Motor neuron (in vitro differentiated cells): ENCODE measurements at places on chromosomes 2 and 18. TPM values are rescaled to one million over a fixed set of nuclear protein-coding genes. Genes with fewer than 3 reads are reported as not detected.

The IL1RL2 gene
- total RNA-seq = 0.58 TPM in 1 of 2 replicates, not detected in the other

The RABL2A gene
- 25.5 and 31.8 TPM in 2 replicates for total RNA-seq

The PPP1CB gene
- total RNA-seq = 135 and 140 TPM in 2 replicates

The CXCR2 gene
- 0.17 and 0.23 TPM in 2 replicates for total RNA-seq

The CENPO gene
- 5.6 and 7.1 TPM in 2 replicates for total RNA-seq

The LRRC30 gene
- 0.43 TPM in 1 of 2 replicates, not detected in the other for total RNA-seq

The KCNS3 gene
- total RNA-seq = 0.58 TPM in 1 of 2 replicates, not detected in the other

The DNAJC5G gene
- total RNA-seq = not detected in 2 replicates

The FRZB gene
- total RNA-seq = 2.5 and 2.9 TPM in 2 replicates

The MARS2 gene
- total RNA-seq = 8.1 and 10.3 TPM in 2 replicates

The UGT1A8 gene
- not detected in 2 replicates for total RNA-seq

The BOLL gene
- total RNA-seq = 0.15 and 0.32 TPM in 2 replicates

- ATAC-seq = peak; percentile 29
Measured at GRCh38 chr2:4914551-4914950, 777.6 kb upstream of the SOX11 start.

GRCh38 chr2:142165790-142166189 is 35.0 kb upstream of the LRP1B start:
- peak; percentile 39 for ATAC-seq

DNA sequence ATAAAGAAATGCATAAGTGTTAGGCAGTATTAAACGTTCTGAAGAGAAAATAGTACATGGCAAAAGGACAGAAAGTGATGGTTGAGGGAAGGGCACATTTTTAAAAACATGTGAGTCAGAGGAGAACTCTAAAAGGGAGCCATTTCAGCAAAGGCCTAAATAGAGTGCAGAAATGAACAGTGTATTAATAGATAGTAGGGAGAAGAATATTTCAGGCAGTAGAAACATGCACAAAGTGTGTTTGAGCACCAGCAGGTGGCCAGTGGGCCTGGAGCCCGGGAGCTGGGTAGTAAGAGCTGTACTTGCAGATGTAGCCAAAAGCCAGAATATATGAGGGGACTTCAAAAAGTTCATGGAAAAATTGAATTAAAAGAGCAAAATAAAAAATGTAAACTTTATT is 288.1 kb upstream of the FIGN start:
- ATAC-seq = no peak

GRCh38 chr2:230865766-230866755 is 1.3 kb downstream of the ITM2C start:
- ATAC-seq = no peak

DNA sequence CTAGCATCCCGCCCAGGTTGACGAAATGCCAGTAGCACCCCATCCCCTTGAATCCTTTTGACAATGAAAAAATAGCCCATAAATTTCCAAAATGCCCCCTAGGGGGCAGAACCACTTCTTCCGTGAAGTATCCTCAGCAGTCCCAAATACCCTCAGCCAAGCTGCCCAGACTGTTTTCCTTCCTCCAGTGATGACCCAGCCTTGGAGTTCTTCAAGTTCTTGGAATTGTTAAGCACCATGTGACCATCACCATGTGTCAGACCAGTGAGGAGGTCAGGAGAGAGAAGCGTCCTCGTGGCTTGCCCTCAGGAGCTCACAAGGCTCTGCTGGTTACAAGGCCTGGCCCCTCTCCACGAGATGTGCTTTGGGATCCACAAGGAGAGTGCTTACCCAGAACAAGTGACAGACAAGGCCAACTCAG is 1.4 kb upstream of the SLC23A3 start:
- ATAC-seq = peak; percentile 75

DNA sequence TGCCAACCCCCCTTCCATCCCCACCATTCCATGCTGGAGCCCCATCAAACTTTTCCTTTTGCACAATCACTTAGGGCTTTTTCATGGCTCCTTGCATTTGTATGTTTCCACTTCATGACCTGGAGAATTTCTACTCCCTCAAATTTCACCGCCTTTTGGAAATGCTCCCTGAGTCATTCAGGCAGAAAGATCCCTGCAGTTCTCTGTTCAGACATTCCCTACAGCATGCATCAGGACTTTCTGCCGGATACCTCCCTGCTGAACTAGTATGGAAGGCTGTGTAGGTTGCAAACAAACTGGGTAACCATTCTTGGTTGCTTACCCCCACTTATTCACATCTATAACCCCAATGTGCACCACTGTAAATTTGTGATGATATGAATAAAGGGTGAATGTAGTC is 389.6 kb upstream of the CELF4 start:
- no peak for ATAC-seq

GRCh38 chr2:47344890-47345589 is 57.9 kb upstream of the MSH2 start:
- ATAC-seq = peak; percentile 100

- no peak for ATAC-seq
Measured at GRCh38 chr2:190677255-190677654, 28.4 kb downstream of the NAB1 start.

DNA sequence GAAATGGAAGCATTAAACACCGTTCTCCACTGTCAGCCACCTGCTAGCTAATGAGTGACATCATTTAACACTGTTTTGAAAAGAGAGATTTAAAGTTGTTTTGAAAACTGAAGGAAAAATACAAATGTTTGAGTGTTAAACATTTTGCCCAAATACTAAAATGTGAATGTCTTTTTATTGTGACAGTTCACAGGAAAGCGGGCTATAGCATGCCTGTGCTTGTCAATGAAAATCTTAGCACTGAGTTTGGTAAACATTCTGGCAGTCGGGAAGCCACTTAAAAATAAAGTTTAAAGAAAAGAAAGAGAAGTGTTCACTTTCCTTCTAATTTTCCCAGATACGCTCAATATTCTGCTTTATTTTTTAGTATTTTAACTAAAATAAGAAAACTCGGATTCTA is 40.3 kb upstream of the SMIM21 start:
- no peak for ATAC-seq

GRCh38 chr2:146125551-146125950 is 1605.6 kb upstream of the ZEB2 start:
- no peak for ATAC-seq

DNA sequence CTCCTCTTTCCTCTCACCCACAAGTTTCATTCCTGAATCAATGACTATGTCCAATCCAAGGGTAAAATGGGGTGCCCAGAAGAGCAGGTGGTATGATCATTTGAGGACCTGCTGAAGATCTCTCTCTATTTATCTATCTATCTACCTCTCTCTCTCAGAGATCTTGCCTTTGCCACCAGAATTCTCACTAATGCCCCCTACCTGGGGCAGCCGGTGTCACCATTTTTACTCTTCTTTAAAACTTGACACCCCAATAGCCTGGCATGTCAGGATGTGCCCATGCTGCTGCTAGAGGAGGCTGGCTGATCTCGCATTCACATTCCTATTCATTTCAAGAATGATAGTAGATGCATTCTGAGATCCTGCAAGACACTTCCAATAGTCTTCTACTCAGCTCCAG is 24.3 kb upstream of the RPIA start:
- no peak for ATAC-seq

DNA sequence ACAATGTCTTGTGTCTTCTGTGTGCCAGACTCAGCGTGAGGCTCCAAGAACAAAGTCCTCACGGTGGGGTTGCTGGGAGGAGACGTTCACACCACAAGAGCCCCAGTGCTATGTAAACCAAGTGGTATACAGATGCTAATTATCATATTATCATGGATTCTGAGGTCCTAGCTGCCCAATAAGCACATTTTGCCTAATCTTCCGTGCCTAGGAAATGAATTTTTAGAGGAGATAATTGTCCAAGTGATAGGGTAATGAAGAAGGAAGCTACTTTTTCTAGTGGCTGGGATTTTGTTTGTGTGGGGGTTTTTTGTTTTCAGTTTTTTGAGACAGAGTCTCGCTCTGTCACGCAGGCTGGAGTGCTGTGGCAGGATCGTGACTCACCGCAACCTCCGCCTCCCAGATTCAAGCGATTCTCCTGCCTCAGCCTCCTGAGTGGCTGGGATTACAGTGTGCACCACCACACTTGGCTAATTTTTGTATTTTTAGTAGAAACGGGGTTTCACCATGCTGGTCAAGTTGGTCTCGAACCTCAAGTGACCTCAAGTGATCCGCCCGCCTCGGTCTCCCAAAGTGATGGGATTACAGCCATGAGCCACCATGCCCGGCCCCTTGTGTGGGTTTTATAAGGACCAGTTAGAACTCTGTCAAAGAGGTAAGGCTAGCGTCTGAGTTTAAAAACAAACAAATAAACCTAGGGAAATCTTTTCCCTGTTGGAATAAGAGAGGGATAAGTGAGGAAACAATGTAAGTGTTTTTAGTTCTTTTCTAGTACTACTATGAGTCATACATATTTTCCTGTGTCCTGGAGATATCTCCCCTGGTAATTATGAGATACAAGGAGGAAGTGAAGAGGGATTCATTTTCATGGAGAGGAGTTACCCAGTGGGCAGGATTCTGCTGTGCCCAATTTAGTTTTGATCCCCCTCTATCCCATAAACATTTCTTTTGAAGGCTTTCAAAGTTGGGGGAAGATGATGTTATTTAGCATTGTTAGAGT is 9.5 kb upstream of the SMAD7 start:
- ATAC-seq = no peak

- ATAC-seq = no peak
Measured at GRCh38 chr2:3637692-3638455, 20.1 kb upstream of the ALLC start.

GRCh38 chr2:46239847-46240181 is 57.4 kb upstream of the EPAS1 start:
- ATAC-seq = no peak

DNA sequence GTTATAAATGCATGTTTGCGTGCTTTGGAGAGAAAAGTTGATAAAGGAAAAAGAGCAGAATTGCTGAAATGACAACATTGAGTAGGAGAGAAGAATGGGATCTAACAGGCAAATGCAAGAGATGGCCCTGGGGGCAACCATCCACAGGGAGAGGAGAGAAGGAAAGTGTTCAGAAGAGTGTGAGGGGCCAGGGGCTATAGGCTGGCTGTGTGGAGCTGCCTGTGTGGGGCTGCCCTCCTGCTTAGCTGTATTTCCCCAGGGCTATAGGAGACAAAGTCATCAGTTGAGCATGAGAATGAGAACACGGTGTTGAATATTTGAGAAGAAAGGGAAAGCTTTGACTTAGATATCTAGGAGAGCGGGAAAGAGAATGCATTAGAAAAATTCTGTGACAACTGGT is 572.0 kb downstream of the SOX11 start:
- ATAC-seq = no peak

GRCh38 chr2:203412546-203413331 is 84.5 kb downstream of the ABI2 start:
- no peak for ATAC-seq

GRCh38 chr2:117360586-117360985 is 453.9 kb upstream of the DDX18 start:
- ATAC-seq = no peak

DNA sequence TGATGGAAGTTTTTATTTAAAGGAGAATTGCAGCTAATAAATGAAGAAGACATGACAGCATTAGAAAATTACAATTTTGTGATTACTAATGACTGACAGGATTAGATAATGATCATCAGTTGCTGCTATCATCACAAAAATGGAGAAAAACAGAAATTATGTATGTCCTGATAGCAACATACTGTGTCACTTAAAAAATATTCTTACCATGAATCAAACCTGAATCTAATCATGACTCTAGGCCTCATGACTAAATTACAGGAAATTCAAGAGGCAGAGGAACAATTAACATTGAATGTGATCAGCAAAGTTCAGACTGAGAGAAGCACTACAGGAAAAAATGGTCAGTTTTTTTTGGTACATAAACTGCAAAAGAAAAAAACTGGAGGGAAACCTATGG is 147.8 kb downstream of the PMAIP1 start:
- ATAC-seq = no peak

DNA sequence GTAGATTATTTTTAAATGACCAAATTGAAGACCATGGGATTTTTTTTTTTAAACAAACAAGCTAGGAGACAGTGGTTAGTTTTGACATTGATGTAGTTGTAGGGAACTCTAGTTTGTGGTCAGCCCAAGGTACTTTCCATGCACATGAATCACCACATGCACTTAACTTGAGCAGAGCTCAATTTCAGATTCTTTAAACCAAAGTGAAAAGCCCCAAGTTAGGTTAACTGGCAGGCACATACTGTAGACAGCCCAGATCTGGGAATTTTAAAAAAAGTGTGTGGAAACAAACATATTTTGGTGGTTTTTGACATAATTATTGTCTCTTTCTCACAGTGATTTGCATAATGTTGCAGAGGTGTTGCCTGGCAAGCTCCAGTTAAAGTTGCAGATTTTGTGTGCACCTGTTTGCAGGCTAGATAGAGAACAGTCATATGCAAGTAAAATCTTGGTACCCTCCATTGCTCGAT is 88.4 kb downstream of the BCL2L11 start:
- ATAC-seq = peak; percentile 49

GRCh38 chr2:23673830-23674679 is 252.9 kb downstream of the ATAD2B start:
- no peak for ATAC-seq

- ATAC-seq = no peak
Measured at GRCh38 chr2:238059505-238059904, 1.3 kb upstream of the SCLY start.

DNA sequence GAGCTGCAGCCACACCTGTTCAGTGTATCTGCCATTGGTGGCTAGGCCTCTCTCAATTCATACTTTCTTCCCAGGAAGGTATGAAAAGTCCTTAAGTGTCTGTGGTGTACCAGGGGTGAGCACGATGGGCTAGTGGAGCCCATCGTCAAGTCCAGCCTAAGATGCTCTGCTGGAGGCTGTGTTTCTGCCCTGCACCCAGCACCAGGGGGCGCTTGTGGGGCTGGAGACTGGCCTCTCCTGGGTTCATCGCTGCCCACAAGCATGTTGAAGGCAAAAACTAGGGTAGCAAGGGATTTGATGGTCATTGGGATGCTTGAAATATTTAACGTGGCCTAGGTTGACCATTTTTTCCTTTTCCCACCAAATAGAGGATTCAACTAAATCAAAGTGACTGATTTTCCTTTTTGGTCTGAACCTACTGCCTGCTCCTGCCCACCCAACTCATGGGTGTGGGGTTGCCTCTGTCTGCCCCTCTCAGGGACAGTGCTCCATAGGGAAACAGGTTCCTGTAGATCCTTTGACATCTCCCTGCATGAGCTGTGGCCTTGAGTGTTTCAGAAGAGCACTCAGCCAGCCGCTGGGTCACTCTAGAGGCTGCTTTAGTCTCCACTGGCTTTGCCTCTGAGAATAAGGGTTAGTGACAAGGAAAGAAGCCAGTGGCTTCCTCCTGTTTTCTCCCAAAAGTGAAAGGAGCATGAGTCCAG is 59.0 kb downstream of the TPGS2 start:
- peak; percentile 49 for ATAC-seq

GRCh38 chr18:40249390-40250080 is 1705.5 kb upstream of the PIK3C3 start:
- ATAC-seq = no peak

GRCh38 chr2:212245880-212246279 is 292.7 kb downstream of the ERBB4 start:
- peak; percentile 31 for ATAC-seq

DNA sequence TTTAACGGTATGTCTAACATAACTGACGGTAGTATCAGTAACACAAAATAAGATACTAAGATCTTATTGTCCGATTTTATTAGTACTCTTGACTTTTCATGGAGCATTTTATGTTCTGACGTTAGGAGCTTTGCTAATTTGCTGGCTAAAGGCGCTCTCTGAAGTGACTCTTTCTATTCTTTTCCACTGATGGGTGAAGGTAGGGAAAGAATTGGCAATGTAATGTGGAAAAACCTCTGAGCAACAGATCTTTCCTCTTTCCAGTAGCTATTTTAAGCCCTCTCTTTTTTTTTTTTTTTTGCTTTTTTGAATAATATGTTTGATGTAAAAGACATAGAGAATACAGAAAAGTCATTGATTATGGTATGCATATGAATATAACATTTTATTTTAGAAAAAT is 4.6 kb downstream of the CCNYL1 start:
- no peak for ATAC-seq
